NCI-H1694 treated with DMSO at 0.1 percent for 48 hours (cell line): ENCODE measurements at places on chromosomes 7 and 10.
A peak's percentile ranks its signal among the peaks of the same experiment; 100 is the strongest.

DNA sequence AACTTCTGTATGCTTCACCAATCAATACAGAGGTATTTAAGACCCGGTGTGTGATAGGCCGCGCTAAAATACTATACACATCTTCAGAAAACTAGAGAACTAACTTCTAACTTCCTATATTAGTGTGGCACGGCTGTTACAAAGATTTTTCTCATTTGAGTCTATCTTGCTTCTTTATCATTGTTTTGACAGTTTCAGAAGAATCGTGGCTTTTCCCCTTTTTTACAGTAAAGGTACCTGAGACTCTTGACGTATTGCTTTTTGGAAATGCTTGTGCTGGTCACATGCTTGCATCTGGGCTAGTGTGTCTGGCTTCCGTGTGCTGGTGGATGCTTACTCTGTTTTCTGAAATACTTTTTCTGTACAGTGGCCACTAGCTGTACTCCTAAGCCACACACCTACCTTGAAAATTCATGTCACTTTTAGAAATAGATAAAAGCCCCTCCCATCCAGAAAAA lies 12.7 kb downstream of the IKZF1 start:
- no peak for DNase-seq

GRCh38 chr7:35617041-35617440 lies 77.9 kb downstream of the HERPUD2 start:
- DNase-seq = no peak

DNA sequence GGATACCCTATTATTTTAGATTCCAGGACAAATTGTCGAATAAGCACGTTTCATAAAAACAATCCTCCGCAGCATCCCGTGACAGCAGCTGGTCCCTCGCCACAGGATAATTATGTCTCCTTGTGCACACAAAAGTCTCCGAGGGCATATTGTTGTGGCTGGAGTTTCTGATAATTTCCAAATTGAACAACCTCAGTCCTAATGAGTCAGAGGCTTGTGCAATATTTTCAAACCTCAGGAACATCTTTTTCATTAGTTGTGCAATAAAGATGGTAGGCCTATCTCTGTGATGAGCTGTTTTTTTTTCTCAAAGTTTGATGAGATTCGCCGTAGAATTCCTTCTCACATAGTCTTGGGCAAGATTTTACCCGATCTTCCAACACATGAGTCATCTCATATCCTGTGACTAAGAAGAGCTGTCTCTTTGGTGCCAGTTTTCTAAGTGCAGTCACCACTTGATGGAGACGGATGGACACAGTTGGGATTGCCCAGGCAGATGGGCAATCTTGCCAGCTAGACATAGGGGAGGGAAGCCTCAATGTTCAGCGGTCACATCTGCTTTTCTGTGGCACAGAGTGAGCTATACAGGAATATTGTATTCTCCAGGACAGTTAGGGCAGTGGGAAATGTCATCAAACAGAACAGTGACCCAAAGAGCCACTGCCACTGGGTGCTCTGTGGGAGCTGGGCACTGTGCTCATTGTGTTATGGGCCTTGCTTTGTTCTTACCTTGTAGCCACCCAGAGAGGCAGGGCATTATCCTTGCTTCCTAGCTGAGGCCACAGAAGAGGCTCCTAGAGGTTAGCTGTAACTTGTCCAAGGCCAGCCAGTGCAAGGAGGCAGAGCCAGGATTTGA lies 7.8 kb downstream of the HTRA1 start:
- no peak for DNase-seq

DNA sequence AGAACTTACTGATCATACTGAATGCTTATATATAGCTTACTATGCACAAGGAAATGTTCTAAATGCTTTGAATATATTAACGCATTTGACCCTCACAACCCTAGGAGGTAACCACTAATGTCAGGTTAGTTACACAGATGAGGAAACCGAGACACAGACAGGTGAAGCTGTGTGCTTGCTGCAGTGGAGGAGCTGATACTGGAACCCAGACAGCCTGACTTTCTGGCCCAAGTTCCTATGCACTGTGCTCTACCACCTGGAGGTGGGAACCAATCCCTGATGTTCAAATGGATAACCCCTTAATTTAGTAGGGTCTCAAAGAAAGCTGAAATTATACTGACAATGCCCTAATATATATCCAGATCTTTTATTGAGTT lies 119.6 kb downstream of the SORBS1 start:
- no peak for DNase-seq

DNA sequence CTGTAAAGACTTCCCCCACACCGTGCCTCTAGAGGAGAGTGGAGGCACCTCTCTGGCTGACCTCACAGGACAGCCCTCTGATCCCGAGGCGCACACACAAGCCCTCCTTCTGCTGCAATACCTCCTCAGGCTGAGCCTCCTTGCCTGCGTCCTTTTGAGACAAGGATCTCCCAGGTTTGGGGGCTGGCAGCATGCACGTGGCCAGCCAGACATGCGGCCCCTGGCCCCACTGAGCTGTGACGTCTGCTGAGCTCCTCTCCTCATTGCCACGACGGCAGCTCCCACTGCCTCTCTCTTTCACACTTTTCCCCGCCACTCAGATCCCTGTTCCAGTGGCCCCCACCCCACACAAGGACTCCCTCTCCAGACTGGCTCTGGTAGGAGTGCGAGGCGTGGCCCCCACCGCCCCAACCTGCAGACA lies 12.2 kb upstream of the DNAAF5 start:
- no peak for DNase-seq

- no peak for DNase-seq
Observed at GRCh38 chr7:2069472-2069860, 163.3 kb downstream of the MAD1L1 start.

DNA sequence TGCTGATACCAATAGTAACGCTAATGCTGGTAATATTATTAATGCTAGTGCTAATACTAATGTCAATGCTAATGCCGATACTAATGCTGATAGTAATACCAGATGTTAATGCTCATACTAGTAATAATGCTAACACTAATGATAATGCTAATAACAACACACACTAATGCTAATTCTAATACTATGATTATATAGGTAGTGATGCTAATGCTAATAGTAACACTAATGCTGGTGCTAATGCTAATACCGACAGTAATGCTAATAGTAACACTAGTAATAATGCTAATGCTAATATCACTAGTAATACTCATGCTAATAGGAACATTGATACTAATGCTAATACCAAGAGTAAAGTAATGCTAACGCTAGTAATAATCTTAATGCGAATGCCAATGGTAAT lies 406.4 kb upstream of the RNF32 start:
- DNase-seq = no peak

DNA sequence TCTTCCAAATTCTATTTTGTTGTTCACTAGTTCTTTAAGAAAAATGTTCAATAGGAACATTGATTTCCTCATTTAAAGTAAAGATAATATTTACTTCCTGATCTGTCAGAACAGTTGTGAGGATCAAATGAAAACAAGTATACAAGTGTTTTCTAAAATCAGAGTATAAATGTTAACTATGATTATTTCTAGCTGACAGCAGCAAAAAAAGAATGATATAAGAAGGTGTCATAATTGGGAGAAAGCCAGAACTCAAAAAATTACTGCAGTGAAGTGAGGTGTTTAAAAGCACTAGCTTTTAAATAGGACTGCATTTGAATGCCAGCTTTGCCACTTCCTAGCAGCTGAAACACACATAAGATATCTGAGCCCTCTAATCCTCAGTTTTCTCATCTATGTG lies 283.3 kb downstream of the RNLS start:
- DNase-seq = no peak

DNA sequence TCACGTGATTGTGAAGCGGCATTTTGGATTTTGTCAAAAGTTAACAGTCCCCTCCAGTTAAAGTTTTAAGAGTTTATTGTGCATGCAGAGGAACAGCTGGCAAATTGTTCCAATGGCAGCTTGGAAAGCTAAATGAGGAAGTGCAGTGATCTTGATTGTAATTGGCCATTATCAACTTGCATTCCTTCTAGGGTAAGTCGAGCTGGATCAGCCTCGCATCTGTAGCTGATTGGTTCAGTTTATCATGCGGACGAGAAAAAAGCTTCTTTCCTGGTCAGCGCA lies 566 bp downstream of the ZNF789 start:
- peak; percentile 16 for DNase-seq

DNA sequence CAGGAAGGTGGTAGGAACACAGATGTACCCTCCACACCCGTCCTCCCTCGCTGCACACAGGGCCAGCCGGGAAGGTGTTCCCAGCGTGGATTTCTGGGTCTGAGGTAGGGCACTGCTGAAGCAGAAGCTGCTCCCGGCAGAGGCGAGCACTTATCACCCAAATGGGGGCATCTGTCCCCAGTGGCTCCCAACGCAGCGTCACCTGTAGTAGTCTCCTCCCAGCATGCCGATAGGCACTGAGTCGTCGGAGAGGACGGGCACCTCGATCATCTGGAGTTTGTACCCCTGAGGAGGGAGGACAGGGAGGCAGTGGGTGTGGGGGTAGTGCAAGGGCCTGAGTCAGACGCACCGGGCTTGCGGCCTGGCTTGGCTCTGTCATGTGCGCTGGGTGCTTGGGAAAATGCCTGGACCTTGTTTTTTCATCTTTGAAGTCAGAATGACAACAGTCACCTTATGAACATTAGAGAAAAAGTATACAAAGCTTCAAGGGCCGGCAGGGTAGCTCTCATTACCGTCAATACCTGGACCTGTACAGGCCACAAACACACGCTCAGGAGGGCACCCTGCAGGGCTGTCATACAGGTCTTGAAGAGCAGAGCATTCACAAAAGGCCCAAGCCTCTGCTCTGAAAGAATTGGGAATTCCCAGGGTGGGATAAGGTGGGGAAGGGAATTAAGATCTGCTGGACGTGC lies 3.1 kb upstream of the PYROXD2 start:
- DNase-seq = no peak

DNA sequence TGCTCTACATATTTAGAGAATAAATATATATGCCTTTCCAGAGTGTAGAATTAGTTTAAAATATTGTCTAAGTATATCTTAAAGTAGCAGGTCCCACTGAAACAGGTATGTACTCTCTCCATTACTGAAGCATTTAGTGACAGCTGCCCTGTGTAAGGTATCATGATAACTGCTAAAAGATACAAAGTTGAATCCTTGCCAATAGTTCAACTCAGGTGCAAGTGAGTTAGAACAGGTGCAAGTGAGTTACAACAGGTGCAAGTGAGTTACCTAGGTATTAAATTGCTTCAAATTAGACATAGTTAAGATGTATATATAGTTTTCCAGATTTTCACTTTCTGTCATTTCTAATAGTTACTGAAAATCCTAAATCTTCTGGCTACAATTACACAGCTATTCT lies 119.1 kb downstream of the CNOT4 start:
- DNase-seq = no peak

- no peak for DNase-seq
Observed at GRCh38 chr7:158446281-158446680, 141.3 kb downstream of the PTPRN2 start.

DNA sequence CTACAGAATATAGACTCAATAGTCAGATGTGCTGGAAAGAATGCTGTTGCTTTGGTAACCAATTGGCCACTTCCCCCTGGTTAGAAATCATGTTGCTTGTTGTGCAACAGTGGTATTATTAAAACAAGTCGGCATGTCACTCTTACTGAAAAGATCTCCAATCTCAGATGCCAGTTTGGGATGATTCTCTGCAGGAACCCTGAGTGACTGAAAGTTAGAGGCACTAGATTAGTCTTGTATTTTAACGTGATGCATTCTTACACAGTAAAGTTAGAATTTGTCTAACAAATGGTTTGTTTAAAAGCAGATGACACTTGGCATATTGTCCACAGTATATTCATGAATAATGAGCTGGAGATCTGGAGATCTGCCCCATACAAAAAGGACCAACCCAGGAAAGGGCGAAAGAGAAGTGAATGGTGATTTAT lies 287.6 kb downstream of the TWIST1 start:
- DNase-seq = no peak

- no peak for DNase-seq
Observed at GRCh38 chr7:134985894-134986362, 380 bp upstream of the AGBL3 start.

DNA sequence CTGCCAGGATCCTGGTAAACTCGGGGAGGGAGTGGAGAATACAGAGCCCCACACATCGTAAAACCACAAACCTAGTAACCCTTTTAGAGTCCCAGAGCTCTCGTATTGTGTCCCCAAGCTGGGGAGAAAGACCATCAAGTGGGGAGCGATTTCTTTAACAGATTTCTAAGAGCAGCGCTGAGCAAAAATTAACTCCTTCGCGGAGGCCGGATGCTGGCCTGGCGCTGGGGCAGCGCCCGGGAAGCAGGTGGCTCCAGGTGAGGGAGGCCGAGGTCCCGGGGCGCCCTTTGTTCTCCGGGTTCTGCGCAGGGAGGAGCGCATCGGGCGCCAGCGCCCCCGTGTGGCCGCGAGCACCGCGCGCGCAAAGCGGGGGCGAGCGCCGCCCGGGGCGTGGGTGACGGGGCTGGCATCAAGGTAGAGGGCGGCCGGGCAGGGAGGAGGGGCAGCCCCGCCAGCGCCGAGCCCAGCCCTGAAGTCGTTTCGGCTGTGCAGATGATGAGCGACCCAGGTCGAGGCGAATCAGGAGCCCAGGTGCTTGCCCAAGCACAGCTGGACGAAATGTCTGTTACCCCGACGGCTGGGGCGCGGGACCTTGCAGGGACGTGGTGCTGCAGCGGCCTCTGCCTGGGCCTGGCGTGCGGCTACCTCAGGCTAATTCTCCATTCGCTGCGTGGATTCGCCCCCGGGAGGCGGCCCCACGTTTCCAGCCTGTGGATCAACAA lies 10.4 kb upstream of the FGFR2 start:
- no peak for DNase-seq

DNA sequence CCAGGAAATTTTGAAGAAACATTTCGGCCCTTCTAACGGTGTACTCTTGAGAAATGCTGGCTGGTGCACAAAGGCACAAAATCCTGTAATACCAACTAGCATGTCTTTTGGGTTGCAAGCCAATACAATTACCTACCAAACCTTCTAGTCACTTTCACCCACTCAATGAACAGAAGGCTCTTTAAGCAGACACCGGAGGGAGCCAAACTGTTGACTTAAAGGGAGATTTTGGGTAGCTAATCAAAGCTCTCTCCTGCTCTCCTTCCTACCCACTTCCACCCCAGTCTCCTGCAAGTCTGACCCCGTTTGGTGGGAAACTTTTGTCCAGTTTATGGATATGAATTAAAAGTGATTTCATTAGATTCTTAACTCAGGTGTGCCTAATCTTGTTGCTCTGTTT lies 24.0 kb downstream of the GRM3 start:
- no peak for DNase-seq

DNA sequence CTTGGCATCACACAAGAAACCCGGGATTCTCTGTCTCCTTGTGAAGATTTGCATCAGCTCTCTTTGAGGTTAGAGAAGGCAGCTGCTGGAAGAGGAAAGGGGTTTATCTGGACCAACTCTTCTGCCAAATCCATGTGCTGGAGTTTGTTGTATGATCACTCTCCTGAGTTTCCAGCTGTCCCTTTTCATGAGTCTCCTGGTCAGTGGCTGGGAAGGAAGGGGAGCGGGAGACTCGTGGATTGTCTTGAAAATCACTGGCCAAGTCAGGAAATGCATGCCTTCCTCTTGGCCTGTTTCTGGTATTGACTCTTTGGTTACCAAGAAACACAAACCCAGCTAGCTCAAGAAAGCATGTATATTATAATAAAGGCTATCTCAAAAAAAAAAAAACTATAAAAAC lies 38.8 kb downstream of the TACR2 start:
- DNase-seq = no peak

- no peak for DNase-seq
Observed at GRCh38 chr7:44383566-44383965, 58.2 kb upstream of the CAMK2B start.
